ENCODE measurements at places on chromosomes 4 and X.

GRCh38 chr4:41290479-41290878 is 33.8 kb downstream of the UCHL1 start:
- DNase-seq: peak; percentile 8

DNA sequence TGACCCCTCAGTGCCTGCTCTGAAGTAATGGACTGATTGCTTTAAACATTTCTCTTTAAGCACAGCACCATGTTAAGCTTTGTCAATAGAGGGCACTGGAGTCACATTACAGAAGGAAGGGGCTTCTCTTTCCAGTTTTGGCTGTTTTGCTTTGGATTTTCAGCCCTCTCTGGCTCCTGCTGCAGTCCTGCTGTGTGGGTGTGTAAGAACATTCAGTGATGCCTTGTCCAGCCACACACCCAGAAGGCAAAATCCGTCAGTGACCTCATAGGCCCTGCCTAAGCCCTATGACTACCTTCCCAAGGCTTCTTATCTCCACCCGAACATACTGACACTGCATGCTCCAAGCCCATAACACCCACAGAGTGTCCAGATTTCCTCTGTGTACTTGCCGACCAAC is 215.3 kb upstream of the CTSO start:
- DNase-seq: no peak

- DNase-seq: no peak
Observed at GRCh38 chr4:6437826-6438238, 34.6 kb downstream of the PPP2R2C start.

- DNase-seq: no peak
Observed at GRCh38 chr4:131370846-131371245, 1778.2 kb upstream of the PCDH10 start.

DNA sequence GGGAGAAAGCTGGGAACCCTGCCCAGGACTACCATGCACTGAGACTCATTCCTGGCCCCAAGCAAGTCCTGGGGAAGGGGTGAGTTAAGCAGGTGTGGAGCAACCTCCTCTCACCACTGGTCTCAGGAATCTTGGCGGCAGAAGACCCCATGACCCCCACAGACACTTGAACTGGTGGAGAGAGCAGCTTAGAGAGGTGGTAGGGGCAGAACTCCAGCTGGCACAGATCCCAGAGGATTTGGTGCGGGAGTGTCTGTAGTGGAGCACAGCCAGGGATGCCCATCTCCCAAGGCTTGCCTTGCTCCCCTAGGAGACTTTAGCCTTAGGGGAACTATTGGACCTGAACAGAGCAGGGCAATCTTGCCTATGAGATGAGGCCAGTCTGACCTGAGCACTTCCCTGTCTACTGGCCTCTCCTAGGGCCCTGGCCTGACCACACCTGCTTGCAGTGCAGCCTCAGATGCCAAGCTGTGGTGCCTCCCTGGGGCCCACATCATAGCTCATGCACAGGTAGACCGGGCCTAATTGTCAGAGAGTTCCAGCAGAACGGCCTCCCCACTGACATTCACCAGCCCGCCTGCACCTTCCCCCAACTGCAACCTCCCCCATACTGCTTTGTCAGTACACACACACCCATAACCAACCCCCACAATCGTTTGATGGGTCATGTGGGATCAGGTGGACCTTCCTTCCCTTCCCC is 78.0 kb downstream of the NAA11 start:
- DNase-seq: no peak

- DNase-seq: peak; percentile 77
Observed at GRCh38 chrX:71128915-71129765, 10.7 kb downstream of the MED12 start.

GRCh38 chr4:122086338-122087065 is 65.6 kb upstream of the BLTP1 start:
- no peak for DNase-seq

- no peak for DNase-seq
Observed at GRCh38 chr4:106893395-106893881, 142.7 kb downstream of the DKK2 start.

All from transverse colon (tissue), 4 donors.